Stimulated activated CD4-positive, alpha-beta T cell treated with anti-CD3 and anti-CD28 coated beads, Interleukin-1b, Interleukin-23, amount 100 ng/mL, for 1 hour (primary cell): ENCODE measurements at places on chromosomes 5 and 9.

- DNase-seq, result no peak
Measured at GRCh38 chr9:37554318-37554717, 21.9 kb downstream of the FBXO10 start.

DNA sequence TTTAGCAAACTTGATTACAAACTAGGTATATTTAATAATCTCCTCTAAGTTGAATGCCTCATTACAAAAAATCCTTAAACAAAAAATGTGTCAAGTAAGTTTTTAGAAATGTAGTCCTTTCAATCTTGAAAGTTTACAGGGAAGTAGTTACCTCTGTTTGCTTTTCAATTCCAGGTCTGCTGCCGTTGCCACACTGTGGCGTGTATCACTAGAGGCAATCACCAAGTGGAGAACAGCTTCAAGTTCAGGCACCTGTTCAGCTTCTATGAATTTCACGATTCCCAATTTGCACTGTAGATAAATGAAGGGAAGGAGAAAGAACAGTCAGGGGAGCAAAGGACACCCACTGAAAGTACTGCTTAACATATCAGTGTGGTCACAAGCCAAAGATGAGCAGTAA, 51.1 kb downstream of the ECPAS start:
- DNase-seq, result no peak

GRCh38 chr9:3909966-3910650, 384.3 kb upstream of the RFX3 start:
- DNase-seq, result no peak

DNA sequence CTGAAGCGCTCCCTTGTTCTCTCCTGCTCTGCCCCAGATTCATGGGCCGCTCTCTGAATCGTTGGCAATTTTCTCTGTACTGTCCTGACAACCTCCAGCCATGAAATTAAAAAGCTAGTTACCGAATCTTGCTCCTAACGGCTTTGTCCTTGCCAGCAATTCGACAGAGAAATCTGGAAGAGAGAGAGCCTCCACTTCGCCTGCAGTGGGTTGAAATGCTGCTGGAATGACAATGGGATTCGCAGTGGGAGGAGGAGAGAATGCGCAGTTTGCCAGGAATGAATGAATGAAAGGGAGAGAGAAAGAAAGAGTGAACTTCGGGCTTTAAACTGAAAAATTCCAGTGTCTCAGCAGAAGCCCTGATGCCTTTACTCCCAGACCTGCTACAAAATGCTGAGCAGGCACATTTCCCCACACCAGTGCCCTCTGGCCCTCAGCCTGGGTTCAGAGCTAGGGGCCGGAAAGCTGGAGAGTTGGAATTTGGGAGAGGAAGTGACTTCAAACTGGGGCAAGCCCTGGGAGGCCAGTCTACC, 11.5 kb upstream of the BOD1 start:
- no peak for DNase-seq

DNA sequence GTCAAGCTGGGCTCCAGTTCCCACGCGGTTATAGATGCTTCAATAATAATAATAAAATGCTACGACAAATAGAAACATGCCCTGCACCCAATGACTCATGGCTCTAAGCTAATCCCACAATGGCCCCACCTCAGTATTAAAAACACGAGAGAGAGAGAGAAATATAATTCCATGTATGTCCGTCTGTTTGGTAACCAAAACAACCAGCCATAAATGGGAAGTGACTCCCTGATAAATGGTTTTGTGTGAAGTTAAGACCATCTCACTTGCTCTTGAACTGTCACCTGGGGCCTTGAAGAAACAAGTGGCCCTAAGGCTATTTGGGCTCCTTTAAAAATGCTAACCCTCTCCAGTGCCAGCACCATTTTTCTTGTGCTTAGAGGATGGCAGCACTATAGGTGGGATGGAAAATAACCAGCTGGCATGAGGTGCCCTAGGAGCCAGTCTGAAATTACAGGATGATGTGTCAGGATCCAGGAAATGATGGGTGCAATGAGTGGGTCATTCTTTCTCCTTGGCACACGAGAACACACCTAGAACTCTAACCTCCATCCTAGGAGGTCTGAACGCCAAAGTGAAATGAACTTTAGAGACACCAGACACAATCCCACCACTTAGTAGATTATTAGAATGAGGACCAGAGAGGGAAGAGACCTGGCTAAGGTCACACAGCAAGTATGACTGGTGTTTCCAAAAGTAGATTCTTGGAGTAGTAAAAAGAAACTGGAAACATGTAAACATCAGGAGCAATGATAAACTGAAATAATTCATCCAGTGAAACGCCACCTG, 35.7 kb upstream of the ADRB2 start:
- DNase-seq, result no peak

DNA sequence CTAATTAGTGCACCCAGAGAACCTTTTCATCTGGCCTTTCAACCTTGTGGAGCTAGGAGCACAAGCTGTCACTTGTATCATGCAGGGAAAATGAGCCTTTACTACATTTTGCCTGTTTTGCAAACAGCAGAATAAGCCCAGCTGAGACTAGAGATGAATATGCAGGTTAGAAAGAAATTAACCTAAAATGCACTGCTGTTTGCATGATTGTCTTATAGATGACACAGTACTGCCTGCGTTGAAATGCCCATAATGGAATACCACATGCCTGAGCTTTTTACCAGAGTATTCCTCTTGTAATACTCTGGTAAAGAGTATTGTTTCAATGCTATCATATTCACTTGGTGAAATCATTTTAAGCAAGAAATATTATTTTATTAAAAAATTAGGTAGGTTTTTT, 90.7 kb downstream of the SNX24 start:
- no peak for DNase-seq

DNA sequence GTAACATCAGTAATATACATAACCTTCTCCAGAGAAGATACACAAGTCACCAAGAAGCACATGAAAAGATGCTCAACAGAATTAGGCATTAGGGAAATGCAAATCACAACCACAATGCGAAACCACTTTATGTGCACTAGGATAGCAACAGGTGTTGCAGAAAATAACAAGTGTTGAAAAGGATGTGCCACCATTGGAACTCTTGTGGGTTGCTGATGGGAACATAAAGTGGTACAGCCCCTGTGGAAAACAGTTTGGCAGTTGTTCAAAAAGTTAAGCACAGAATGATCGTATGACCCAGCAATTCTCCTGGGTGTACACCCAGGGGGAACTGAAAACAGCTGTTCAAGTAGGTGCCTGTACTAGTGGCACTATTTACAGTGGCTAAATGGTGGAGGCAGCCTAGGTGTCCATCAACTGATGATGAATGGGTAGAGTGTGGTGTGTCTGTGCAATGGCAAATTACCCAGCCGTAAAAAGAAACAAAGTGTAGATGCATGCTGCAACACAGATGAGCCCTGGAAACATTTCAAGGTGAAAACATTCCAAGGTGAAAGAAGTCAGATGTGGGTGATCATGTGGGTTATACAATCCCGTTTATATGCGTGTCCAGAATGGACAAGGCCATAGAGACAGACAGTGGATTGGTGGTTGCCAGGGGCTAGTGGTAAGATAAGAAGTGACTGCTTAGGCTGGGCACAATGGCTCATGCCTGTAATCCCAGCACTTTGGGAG, 27.2 kb downstream of the CCDC69 start:
- DNase-seq, result no peak
